Fibroblast of skin of left biceps (primary cell): ENCODE measurements at places on chromosomes 3 and 15.

DNA sequence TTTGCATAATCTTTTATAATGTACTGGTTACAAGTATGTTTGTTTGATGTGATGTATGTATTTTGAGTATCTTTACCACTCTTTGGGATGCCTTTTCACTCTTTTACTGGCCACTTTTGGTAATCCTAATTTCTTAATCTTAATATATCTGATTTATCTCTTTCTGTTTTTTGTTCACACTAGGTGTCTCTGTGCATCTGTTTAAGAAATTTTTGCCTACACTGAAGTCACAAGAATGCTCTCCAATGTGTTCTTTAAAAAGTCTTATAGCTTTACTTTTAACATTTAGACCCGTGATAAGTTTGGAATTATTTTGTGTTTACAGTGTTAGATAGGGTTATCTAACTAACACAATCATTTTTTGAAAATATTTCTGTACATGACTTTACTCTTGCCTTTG is 659.1 kb downstream of the SI start:
- DNase-seq = no peak

DNA sequence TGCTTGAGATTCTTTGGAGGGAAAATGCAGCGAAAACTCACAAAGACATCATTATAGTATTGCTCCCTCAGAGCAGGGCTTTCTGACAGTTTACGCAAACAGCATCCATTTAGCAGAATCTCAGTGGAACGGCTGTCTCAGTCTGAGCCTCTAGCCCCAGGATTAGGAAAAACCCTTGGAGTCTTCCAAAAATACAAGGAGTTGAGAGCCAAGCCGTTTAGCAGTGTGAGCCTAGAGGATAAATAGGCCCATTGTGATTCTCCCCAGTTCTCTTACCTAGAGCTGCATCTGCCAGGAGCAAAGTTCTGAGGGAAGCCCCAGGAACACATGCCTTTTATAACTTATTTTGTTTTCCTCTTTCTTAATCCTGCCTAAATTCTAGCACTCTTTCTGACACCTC is 359.6 kb downstream of the NTRK3 start:
- no peak for DNase-seq

- DNase-seq = peak; percentile 78
These were observed 19.6 kb downstream of the PPARG start for GRCh38 chr3:12308517-12308916.

GRCh38 chr3:140251678-140252077 is 316.7 kb downstream of the CLSTN2 start:
- no peak for DNase-seq

- DNase-seq = no peak
These were observed 348.6 kb upstream of the ICE2 start for GRCh38 chr15:60827492-60827891.

DNA sequence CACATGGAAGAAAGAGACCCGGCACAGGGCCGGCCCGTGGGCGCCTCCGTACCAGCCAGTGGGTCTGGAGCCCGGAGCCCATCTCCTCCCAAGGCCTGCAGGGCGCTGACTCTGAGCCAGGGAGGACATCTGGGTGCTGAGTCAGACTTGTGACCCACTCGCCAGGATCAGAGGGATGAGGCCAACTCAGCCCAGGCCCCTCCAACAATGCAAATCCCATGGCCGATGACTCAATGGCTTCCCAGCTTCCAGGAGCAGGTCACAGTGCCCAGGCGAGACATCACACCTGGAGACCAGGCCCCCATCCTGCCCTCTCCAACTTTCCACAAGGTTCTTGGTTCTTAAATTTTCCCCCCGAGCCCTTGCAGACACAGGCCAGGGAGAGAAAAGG is 95.1 kb downstream of the LRIG1 start:
- no peak for DNase-seq
